ENCODE measurements at places on chromosomes 16 and 17.

DNA sequence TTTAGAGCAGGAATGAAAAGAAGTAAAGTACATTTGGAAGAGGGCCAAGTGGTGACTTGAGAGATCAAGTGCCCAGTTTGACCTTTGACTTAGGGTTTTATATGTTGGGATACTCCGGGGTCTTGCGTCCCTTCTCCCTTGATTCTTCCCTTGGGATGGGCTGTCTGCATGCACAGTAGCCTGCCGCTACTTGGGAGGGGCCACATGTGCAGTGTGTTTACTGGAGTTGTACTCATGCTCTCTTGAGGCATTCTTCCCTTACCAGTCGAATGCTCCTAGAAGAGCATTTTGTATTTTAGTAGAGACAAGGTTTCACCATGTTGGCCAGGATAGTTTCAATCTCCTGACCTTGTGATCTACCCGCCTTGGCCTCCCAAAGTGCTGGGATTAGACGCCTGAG is 23.8 kb downstream of the GDPD1 start:
- no peak for DNase-seq

DNA sequence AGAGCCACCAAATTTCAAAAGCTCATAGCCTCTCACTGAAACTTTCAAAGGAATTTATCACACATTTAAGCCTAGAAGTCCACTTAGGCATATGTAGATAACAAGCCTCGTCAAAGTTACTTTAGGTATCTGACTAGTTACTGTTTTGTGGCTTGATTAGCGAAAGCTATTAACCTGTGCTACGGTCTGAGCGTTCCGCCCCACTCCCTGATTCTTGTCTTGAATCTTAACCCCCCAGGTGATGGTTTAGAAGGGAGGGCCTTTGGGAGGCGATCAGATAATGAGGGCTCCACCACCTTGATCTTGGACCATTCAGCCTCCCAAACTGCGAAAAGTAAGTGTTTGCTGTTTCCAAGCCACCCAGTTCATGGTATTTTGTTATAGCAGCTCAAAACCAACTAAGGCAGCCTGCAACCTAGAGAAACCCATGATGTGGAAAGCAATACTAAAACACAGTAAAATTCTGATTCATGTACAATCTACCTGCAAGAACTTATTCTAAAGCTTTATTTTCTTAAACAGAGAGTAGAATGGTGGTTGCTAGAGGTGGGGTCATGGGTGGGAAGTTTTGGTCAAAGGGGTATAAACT is 7.1 kb downstream of the HSDL1 start:
- DNase-seq, result no peak

DNA sequence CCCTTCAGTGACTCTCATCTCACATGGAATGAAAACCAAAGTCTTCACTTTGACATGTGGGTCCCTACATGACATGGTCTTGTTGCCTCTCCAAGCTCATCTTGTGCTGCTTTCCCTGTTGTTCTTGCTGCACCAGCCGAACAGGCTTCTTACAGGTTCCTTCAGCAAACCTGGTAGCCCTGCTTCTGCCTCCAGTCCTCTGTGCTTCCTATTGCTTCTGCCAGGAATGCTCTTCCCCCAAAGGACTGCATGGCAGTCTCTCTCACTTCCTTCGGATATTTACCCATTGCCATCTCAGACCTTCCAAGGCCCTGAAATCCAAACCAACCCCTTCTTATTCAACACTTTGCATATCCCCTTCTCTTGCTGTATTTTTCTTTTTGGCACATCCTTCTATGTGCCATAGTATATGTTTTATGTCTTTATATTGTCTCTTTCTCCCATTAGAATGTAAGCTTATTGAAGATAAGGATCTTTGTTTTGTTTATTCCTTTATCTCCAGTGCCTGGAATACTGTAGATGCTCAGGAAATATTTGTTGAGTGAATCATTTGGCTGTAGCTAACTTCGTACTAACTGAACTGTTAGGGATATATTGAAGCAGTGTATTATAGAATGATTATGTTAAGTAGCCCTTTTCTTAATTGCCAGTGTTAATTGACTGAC is 57.9 kb upstream of the SLC12A3 start:
- no peak for DNase-seq

DNA sequence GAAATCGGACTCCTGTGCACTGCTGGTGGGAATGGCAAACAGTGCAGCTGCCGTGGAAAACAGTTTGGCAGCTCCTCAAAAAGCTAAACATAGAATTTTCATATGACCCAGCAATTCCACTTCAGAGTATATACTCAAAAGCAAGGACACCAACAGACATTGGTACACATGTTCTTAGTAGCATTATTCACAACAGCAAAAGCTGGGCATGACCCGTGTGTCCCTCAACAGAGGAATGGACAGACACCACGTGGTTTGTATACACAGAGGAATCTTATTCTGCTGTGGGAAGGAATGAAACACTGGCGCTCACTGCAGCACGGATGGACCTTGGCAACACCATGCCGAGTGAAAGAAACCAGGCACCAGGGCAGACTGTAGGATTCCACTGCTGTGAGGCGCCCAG is 16.0 kb downstream of the NPTX1 start:
- no peak for DNase-seq

GRCh38 chr17:39716879-39717536 is 13.3 kb downstream of the MIEN1 start:
- no peak for DNase-seq

DNA sequence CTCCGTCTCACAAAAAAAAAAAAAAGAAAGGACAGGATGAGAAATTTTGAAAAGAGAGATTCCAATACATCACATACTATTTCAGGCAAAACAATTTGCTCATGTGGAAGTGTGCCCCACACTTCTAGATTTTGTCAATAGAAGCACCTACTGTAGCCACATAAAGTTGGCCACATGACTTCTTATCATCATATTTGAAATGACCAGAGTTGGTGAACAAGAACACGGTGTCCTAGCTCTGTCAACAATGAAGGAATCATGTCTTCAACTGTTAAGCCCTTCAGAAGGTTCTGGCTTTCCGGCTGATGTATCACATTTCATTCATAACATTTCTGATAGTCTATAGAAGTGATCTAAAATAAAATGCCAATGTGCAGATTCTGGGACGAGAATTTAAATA is 534.5 kb downstream of the TMEM114 start:
- no peak for DNase-seq

GRCh38 chr17:27269974-27270373 is 23.9 kb upstream of the WSB1 start:
- no peak for DNase-seq
